ENCODE measurements at places on chromosomes 2 and 18.

GRCh38 chr2:239942090-239942489 is 83.1 kb downstream of the NDUFA10 start:
- DNase-seq: no peak

GRCh38 chr2:190843890-190844699 is 36.5 kb upstream of the GLS start:
- peak; percentile 35 for DNase-seq

GRCh38 chr2:42980764-42981416 is 188.5 kb upstream of the HAAO start:
- DNase-seq: no peak

GRCh38 chr2:219744066-219744465 is 116.6 kb downstream of the SLC4A3 start:
- DNase-seq: no peak

GRCh38 chr2:11554399-11554716 is 20.5 kb downstream of the GREB1 start:
- DNase-seq: no peak

- DNase-seq: no peak
Observed at GRCh38 chr2:60410456-60411146, 142.9 kb downstream of the BCL11A start.

DNA sequence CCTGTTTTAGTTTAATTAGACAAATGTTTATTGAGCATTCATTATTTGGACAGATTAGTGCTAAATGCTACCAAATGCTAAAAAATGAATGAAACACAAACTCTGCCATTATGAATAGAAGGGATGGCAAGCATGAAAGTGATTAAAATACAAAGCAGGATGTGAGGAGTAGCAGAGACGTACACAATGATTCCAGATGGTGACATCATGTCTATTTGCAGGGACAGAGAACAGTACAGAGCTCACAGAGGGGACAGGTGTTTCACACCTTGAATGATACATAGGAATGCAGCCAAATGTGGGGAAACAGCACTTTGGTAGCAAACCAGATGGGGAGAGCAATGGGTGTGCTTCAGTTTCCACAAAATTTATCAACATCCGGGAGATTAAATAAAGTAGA is 76.3 kb downstream of the CD226 start:
- no peak for DNase-seq

- DNase-seq: no peak
Observed at GRCh38 chr2:39099310-39099869, 21.5 kb downstream of the SOS1 start.

GRCh38 chr2:59428940-59429339 is 1124.5 kb downstream of the BCL11A start:
- no peak for DNase-seq

DNA sequence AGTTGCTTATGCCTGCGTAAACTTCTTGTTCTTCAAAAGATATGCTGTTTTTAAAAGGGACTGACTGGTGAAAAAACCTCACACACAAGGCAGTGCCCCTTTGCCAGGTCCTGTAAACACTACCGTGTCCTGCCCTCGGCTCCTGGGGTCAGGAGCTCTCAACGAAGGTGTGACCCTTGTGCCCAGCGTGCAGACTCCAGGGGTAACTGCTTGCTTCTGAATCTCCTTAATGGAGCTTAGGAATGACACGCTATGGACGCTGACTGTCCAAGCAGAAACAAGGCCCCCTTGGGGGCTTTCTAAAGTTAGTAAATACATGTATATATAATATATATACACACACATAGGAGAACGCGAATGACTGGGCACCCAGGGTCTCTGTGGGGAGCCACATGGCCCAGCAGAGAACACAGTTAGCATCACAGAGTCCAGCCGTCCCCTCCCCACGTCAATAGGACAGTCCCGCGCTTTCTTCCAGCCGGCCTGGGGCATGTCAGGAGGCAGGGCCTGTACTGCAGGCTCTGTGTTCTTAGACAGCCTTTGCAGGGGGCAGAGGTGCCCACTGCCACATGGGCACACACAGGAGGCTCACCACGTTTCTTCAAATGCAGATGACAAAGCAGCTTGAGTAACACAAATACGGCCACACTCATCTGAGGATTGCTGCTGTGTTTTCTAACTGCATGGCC is 96.1 kb downstream of the HDAC4 start:
- no peak for DNase-seq

- DNase-seq: no peak
Observed at GRCh38 chr2:161796192-161796591, 172.0 kb downstream of the SLC4A10 start.

- DNase-seq: no peak
Observed at GRCh38 chr2:208545403-208546042, 138.9 kb downstream of the PTH2R start.

GRCh38 chr18:46706968-46707367 is 49.9 kb downstream of the ST8SIA5 start:
- no peak for DNase-seq

DNA sequence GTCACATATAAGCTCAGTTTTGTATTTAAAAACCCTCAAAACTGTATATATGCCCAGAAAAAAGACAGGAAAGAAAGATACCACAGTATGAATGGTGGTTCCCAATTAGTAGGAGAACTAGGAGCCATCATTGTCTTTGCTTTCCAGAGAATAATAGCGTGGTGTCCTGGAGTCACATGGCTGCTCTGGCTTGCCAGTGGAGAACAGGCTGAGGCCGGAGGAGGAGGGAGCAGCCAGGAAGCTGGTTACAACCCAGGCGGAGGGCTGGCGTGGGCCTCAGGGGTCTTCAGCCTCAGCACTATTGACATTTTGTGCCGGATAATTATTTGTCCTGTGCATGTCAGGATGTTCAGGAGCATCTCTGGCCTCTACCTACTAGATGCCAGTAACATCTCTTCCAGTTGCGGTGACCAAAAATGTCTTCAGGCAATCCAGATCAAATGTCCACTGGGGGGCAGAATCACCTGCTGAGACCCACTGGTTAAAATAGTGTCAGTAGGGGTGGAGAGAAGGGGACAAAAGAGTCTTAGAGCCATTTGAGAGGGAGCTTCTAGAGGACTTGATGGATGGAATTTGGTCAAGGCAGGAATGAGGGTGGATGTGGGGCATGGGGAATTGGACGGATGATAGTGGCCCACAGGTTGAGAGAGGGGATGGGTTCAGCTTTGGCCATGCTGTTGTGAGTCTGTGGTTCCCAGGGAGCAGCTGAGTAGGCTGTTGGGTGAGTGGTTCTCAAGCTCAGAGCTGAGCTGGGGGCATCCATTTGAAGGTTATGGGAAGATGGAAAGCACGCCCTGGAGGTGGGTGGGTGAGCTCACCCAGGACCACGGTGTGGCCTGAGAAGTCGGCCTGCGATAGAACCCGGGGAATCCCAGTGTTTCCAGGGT is 144.9 kb downstream of the AGAP1 start:
- DNase-seq: no peak

DNA sequence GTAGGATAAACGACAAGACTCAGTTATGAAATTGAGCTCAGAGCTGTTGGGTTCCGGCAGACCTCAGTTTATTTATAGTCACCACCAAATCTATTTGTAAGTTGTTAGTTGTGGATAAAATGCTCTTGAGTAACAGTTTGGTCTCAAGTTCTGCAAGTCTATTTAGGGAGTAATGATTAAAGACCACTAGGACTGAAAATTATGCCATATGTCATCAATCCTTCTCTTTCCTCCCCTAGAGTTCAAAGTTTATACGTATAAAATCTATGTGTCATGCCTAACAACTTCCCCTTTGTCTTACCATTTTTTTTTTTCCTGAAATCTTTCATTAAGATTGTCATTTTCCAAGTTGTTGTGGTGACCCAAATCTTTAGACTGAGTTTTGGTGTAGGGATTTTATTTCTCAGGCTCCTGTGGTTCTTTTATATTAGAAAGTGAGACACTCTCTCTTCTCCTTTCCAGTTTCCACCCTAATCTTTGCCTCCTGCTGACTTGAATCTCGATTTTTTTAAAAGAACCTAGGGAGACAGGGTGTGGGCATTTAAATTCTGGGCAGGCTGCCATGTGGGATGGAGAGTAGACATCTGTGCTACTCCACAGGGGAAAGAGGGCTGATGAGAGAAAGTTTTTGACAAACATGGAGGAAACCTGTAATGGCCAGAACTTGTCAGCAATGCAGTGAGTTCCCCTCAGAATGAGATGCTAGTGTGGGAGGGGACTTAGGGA is 51.0 kb downstream of the LAMA3 start:
- DNase-seq: no peak

GRCh38 chr2:28543316-28544035 is 47.6 kb downstream of the PLB1 start:
- no peak for DNase-seq

DNA sequence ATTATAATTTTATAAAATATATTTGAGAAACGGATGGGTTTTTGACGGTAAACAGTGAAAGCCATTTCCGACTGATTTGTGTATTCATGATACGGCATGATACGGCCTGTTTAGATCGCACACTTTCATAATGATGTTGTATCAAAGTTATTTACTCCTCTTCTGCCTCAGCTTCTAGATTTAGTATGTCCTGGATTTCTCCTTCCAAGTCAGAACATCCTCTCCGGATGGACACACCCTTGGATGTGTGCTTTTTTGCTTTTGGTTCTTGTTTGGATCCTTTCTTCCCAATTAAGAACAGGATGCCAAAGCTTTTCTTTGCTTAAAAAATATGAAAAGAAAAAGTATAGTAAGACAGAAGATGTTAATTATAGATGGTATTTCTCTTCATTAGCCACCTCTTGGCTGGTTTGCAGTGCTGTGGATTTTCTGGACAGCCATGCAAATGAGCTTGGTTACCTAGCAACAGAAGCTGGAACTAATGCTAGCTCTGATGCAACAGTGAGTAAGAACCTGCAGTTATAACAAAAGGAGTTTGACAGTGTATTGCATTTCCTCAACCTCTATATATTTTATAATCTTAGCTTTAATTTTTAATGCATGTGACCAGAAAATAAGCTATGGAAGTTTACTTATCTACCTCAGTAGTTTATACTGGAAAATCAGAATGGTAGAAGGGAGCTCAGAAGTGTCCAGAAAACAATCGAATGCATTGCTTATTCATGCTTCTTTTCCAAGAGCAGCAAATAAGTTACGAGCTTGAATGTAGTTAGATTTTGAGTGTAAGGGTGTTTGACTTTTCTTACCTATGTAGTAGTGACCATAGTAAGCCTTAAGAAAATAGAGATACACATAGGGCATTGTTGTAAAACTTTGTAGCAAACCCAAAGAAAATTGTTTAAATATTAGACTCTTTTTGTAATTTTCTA is 27.9 kb downstream of the RMND5A start:
- no peak for DNase-seq

DNA sequence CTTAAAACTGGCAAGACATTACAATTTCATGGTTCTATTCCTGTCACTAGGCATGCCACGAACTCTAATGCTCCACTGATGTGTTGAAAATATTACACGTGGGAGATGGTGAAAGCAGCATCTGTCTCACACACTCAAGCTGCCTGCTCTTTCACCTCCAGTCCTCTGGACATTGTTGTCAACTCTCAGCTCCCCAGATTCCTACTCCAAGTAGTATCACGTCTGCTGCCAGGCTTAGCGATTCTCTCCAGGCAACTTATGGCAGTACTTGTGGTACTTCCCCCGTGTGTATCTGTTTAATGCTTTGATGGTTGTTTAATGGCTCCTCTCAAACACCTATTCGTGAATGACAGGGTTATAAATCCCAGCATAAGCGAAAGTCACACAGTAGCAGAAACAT is 103.8 kb downstream of the TMEFF2 start:
- no peak for DNase-seq

DNA sequence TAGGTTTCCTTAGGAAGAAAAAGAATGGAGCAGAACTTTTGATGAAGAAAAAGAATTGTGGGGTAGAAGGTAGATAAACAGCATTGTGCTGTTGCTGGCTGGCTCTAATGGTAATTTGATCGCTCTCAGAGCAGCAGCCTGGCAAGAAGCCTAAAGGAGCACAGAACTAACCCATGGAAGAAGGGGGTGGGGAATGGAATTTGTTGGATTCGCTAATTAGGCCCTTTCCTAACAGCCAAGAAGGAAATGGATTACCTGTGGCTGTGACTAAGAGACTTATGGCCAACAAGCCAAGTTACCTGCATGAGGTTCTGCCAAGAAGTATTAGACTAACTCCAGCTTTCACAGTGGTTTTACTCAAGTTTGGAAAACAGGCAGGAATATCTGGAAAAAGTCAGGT is 210.6 kb downstream of the IKZF2 start:
- DNase-seq: no peak
